IPS DF 6.9 (cell line): ENCODE measurements at places on chromosomes 12 and 14.

DNA sequence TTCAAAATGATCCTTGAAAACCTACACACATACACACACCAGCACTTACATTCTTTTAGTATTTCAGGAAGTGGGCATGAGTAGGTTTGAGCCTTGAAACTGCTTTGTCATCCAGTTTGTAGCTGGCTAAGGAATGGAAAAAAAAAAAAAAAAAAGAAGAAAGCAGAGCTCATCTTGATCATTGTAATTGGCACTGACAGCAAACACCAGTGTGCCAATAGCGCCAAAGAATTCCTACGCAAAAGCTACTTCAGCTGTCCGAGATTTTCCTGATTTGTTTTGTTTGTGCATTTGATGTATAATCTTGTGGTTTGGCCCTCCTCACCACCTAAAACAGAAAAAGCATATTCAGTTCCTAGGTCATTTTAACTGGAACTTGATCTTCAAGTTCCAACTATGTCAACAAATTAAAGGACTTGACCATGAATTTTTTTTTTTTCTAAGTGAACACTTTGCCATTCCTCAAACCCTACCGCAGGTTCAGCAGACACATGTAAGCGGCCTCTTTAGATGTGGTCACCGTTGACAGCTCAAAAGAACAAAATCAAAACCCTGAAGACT, 57.3 kb downstream of the FLRT2 start:
- no peak for DNase-seq

DNA sequence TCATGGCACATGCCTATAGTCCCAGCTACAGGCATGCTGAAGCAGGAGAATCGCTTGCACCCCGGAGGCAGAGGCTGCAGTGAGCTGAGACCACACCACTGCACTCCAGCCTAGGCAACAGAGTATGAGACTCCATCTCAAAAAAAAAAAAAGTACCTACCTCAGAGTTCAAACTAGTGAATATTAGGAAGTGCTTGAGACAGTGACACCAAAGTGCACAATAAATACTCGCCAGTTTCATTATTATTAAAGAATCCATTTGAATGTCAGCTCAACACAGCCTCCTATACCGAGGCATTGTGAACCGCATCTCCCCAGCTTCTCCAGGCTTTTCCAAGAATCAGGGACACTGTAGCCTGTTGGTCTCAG, 5.0 kb downstream of the GAPDH start:
- no peak for DNase-seq

GRCh38 chr14:33932576-33933345, 18.1 kb downstream of the EGLN3 start:
- DNase-seq, result no peak

DNA sequence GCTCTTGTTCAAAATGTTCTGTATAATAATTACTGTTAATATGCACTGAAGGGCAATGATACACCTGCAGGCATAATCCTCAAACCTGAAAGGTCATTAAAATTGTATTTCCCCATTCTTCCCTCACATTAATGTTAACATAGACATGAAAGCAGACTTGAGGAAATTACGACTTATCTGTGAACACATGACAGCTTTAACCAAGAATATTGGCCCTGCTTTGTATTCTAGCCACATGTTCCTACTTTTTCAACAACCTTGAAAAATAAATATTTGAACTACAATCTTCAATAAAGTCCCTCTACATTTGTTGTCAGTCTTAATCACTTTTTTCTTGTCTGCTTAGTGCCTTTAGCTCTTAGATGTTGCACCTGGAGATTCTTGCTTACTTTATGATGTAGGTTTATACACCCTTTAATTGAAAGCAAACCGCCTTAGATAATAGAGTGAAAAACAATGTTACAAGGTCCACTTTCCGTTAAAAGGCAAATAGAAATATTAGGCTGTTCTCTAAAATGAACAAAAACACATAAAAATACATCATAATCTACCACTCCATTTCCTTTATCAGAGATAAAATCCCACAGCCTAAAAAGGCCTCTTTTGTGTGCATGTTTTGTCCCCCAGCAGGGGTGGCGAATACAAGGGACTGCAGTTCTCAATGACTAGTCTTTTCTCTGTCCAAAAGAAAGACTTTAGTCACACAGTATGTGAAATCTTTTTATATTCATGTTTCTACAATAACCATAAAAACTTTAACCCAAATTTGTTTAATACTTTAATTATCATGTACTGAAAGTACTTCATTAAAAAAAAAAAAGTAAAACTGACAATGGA, 55.9 kb downstream of the ZFC3H1 start:
- no peak for DNase-seq

GRCh38 chr12:79415746-79416435, 274.9 kb downstream of the PAWR start:
- DNase-seq, result no peak

GRCh38 chr14:91364524-91365270, 52.9 kb downstream of the CCDC88C start:
- DNase-seq, result no peak

DNA sequence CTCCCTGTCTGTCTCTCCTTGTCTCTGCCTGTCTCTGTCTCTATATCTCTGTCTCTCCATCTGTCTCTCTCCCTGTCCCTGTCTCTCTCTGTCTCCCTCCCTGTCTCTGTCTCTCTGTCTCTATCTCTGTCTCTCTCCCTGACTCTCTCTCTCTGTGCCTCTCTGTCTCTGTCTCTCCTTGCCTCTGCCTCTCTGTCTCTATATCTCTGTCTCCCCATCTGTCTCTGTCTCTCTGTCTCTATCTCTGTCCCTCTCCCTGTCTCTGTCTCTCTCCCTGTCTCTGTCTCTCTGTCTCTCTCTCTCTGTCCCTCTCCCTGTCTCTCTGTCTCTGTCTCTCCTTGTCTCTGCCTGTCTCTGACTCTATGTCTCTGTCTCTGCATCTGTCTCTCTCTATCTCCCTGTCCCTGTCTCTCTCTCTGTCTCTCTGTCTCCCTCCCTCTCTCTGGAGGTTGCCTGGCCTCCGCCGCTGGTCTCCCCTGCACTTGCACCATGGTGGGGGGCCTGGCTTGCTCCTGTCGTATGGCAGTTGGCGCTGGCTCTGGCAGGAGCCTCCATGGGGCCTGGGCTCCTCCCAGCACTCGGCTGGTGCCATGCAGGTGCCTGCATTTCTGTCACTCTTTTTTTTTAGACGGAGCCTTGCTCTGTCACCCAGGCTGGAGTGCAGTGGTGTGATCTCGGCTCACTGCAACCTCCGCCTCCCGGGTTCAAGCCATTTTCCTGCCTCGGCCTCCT, 28.3 kb downstream of the MMP17 start:
- no peak for DNase-seq
